Fibroblast of skin of left biceps (primary cell): ENCODE measurements at places on chromosomes 2 and 18.
A peak's percentile ranks its signal among the peaks of the same experiment; 100 is the strongest.

GRCh38 chr18:46250084-46250811, 146.1 kb downstream of the HAUS1 start:
- DNase-seq: peak; percentile 53

- no peak for DNase-seq
Measured at GRCh38 chr2:19300961-19301360, 57.5 kb downstream of the OSR1 start.

- DNase-seq: no peak
Measured at GRCh38 chr2:60412620-60413019, 140.8 kb downstream of the BCL11A start.

GRCh38 chr2:129253461-129253812, 726.0 kb upstream of the RAB6C start:
- DNase-seq: no peak

DNA sequence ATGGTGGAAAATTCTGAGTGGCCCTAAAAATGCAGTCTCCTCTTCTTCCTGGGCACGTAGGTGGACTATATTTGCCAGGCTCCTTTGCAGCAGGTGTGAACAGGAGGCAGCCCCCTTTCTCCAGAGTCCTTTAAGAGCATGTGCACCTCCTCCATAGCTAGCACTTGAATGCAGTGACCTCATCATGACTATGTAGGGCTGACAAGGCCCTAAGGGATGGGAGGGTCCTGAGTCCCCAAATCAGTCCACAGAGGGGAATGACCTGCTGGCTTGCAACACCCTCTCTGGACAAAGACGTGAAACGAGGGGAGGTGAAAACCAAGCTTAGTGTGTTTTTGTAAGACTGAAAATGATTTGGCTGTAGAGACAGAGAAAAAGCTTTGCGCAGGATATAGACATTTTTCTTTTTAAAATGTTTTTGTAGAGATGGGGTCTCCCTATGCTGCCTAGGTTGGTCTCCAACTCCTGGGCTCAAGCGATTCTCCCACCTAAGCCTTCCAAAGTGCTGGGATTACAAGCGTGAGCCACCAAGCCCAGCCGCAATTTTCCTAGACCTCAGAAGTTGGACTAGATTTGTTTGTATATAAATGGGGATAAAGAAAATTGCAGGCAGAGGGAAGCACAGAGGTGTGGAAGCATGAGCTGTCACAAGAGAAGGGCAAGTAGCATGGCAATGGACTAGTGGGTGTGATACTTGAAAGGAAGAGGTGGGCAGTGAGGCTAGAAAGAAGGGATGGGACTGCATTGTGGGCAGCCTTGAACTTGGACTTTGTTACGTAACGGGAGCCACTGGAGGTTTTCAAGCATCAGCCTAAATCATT, 28.8 kb downstream of the LONRF2 start:
- DNase-seq: no peak

DNA sequence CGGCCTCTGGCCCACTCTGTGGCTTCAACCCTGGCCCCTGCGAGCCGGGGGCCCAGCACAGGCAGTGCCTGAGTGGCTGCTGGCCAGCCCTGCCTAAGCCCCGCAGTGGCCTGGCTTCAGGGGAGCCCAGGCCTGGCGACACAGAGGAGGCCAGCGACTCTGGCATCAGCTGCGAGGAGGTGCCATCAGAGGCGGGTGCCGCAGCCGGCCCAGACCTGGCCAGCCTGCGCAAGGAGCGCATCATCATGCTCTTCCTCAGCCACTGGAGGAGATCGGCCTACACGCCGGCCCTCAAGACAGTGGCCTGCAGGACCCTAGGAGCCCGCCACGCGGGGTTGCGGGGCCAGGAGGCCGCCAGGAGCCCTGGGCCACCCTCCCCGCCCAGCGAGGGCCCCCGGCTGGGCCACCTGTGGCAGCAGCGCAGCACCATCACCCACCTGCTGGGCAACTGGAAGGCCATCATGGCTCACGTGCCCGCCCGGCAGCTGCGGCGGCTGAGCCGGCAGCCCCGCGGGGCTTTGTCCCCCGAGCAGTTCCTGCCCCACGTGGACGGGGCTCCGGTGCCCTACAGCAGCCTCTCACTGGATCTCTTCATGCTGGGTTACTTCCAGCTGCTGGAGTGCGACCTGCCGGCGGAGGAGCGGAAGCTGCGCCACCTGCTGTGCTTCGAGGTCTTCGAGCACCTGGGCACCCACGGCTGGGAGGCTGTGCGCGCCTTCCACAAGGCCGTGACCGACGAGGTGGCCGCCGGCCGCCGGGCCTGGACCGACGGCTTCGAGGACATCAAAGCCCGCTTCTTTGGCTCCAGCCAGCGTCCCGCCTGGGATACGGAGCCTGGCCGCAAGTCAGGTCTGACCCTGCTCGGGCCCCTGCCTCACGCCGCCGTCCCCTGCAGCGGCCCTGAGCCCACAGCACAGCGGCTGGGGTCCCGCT, 7.5 kb upstream of the KLHL30 start:
- DNase-seq: no peak

- DNase-seq: no peak
Measured at GRCh38 chr2:198359308-198359707, 554.9 kb downstream of the PLCL1 start.

- no peak for DNase-seq
Measured at GRCh38 chr2:220341014-220341413, 713.6 kb downstream of the SLC4A3 start.

- DNase-seq: no peak
Measured at GRCh38 chr2:23293063-23293462, 91.9 kb upstream of the KLHL29 start.

GRCh38 chr2:40451918-40452605, at the start of gene SLC8A1:
Gene SLC8A1 (minus strand): TSS chr2:40452090.
- peak; percentile 17 for DNase-seq

GRCh38 chr2:160431441-160431840, 62.2 kb downstream of the RBMS1 start:
- DNase-seq: no peak

DNA sequence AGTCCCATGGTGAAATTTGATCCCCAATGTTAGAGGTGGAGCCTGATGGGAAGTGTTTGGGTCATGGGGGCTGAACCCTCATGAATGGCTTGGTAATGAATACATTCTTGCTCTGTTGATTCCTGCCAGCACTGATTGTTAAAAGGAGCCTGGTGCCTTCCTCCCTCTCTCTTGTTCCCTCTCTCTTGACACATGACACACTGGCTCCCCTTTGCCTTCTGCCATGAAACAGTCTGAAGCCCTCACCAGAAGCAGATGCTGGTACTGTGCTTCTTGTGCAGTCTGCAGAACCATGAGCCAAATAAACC, 30.6 kb upstream of the EPC2 start:
- no peak for DNase-seq

- no peak for DNase-seq
Measured at GRCh38 chr2:127615511-127616166, 30.3 kb upstream of the GPR17 start.

DNA sequence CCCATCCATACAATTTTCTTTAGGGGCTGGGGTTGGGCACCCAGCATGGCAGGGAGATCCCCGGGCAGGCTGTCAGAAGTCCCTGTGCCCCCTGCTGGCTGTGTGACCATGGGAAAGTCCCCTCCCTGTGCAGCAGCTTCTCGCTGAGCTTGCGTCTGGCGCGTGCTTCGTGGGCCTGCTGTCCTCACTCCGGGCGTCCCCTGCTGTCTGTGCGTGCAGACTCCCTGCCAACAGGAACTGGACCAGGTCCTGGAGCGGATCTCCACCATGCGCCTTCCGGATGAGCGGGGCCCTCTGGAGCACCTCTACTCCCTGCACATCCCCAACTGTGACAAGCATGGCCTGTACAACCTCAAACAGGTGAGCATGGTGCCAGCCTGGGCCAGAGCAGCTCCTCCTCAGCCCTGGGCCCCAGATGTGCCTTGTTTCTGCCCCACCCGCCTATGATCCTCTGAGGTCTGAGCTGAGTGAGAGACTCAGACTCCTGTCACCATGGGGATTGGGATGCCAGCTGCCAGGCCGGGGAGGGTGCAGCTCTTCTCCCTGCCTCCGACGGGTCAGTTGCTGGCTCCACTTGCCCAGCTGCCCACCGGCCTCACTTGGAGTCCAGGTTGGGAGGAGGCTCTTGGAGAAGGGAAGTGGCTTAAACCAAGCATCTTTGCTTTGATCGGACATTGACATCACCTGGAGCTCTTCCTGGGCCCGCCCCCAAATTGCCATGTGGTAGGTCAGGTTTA, 28.6 kb downstream of the IGFBP2 start:
- DNase-seq: no peak

DNA sequence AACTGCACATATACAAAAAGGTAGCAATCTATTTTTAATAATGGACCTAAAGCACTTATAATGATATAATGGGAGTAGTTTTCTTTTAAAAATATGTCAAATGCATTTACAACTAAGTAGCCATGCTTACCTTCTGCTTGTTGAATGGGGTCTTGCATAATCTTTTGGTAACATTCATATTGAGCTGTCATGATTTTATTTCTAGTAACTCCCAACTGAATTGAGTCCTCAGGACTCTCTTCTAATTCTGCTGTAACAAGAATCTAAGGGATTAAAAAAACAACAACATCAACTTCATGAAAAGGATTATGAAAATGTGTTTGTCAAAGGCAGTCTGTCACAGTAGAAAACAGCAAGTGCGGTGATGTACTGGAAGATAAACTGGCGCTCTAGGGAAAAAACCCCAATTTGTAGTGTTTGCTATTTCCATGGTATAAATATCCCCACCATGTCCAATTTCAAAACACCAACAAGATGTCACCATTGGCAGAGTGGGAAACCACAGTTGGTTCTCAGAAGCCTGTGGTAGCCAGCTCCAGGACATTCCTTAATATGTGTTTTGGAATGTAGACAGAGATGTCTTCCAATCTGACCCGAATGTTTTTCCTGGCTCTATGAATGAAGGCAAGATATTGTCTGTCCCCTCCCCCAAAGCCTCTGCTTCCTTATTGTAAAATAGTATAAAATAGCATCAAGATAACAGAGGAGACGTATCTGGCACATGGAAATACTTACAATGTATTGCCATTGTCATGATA, 64.8 kb downstream of the CALCRL start:
- DNase-seq: no peak

- no peak for DNase-seq
Measured at GRCh38 chr2:20984408-20984807, 59.5 kb downstream of the APOB start.

DNA sequence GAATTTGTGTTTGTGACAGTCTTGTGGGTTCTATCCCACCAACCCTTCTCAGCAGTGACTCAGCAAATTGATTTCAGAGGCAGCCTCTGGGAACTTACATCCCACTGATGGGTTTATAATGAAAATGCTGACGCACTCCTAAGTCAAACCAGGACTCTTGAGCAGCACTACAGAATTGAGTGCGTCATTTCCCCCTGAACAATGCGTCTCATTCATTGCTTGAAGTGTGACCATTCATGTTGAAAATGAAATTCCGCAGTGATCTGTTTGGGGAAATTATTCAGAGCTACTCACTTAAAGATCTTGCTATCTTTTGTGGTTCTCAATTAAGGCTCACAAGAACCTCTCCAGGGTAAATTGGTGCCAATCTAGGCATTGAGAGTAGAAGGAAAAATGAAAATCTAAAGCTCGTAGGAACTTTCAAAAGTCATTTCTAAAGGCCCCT, 417.7 kb upstream of the SLC14A2 start:
- peak; percentile 55 for DNase-seq

GRCh38 chr2:229856413-229856812, 65.4 kb downstream of the TRIP12 start:
- DNase-seq: no peak

- no peak for DNase-seq
Measured at GRCh38 chr18:45864081-45864480, 38.6 kb downstream of the SIGLEC15 start.

DNA sequence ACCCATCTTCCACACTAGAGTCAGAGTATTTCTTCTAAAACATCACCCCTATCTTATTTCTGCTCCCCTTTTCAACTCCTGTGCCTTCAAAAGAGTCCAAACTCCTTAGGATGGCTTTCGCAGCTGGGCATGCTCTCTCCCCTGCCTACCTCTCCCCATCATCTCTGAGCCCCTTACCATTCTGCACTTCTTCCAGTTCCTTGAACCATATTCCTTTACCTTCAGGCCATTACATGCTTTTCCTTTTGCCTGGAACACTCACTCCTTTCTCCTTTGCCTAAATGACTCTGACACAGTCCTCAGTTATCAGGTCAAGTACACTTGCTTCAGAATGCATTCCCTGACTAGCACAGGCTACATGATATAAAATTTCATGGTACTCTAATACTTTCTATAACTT, 22.4 kb downstream of the APOB start:
- DNase-seq: no peak

GRCh38 chr2:126788652-126789051, 110.0 kb upstream of the TEX51 start:
- DNase-seq: no peak
